ENCODE measurements at places on chromosomes 5 and 9.

- no peak for DNase-seq
These were observed 166.1 kb downstream of the EDIL3 start for GRCh38 chr5:84218546-84218945.

DNA sequence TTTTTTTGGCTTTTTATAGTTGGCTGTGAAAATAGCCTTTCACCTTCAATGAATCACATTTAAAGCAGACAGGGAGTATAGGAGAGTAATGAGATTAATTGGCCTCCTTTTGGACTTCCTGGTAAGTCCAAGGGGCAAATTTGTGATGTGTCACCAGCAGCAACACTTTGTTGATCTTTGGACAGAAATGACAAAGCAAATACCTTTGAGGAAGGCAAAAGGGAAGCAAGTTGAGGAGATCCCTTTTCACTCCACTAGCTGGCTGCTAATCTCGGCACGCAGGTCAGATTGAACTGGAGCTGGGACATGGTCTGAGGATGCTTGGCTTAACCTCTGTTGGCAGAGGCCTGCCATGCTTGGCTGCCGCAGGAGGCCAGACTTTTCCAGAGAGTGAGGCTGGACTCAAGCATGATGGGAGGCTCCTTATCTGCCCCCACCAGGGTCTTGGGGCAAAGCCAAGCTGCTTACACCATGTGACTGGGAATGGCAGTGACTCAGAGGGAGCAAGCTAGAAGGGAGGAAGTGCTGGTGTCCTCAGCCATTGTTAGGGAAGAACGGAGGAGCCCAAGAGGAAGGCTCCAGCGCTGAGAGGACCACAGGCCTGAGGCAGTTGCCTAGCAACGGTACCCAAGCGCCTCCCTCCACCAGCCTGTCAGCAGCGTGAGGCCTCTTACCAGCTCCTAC is 174.5 kb upstream of the MAP1B start:
- peak; percentile 75 for DNase-seq

DNA sequence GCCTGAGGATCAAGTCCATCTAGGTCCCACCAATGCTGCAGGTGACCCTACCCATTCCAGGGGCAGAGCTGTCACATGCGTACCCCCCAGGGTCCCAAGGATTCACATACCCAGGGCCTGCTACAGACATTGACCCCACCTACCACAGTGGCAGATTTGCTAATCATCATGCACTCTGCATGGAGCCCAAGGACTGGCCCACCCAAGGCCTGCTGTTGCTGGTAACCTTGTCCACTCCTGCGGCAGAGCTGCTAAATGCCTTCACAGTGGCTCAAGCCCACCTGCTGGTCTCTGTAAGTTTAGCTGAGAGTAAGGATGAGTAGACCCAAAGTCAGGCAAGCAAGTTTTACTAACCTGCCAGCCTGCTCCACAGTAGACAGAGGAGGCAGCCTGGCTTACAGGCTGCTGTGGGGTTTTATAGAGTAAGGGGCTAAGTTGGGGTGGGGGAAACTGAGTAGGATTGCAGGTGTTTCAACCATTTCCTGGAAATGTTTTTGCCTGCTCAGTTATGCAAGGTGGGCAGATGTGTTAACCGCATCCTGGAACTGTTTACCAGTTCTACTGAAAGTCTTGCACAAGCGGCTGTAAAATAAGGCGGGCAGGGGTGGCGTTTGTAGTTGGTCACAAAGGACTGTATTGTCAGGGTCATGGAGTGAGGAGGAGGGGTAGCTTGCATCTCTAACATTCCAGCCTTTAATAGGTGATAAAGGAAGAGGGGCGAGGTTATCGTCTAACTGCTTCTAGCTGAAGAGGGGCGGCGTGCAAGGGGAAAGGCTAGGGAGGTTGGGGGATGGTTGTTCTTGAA is 2163.5 kb upstream of the WWC1 start:
- DNase-seq = no peak

DNA sequence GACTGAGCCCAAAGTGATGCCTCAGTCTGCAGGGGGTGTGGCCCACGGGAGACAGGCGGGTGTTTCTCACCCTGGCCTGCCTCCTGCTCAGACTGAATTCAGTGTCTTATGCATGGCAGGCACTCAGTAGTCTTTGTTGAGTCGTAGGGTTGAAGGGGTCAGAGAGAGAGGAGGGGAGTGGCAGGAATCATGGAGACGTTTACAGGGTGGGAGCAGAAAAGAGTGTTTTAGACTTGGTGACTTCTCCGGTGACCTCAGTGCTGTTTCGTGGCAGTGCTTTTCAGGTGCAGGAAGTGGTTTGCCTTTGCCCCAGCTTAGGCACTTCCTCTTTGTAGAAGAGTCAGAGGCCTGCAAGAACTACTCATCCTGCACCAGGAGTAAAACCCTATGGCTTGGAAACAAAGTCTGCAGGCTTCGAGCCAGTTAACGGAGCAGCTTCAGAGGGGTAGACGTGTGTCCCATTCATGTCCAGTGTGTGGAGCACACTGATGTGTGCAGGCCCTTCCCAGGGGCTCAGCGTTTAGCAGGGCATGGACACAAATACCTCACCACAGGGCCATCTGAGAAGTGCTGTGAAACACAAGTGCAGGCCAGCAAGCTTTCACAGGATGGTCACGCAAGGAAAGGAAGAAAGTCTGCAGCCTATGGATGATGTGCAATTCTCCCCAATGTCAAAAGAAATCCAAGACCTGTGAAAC is 24.5 kb upstream of the SEMA4D start:
- no peak for DNase-seq

DNA sequence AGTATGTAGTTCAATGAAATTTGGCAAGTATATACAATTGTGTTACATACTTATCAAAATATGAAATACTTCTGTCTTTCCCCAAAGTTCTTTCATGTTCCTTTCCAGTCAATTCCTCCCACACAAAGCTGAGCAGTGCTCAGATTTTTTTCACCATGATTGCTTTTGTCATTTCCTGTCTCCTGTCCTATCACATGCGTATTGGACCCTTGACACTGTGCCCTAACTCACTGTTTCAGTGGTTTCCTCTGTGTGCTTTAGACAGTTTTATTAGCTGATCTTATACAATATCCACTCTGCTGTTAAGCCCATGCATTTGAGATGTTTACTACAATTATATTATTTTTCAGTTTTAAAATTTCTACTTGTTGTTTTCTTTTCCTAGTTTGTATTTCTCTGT is 463.6 kb upstream of the MEF2C start:
- DNase-seq = no peak

GRCh38 chr5:59328709-59329296 is 564.7 kb downstream of the PDE4D start:
- DNase-seq = peak; percentile 30

GRCh38 chr5:147956842-147957223 is 50.5 kb upstream of the C5orf46 start:
- DNase-seq = no peak

DNA sequence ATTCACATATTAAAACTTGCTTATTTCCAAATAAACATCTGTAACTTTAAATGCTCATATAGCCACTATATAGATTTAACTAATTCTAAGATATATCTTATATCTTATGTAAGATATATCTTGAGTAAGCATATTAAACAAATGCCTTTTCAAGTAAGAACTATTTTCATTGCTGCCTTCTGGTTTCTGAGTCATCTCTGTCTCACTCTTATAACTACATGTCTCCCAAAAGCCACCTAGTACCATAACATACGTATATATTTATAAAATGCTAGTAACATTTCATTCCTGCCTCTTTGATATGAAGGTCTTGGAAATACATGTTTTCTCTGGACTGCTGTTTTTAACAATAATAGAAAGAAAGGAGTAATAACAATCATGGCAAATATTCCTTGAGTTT is 429.5 kb downstream of the DTWD2 start:
- no peak for DNase-seq

GRCh38 chr5:16936989-16937438 is 926 bp upstream of the MYO10 start:
- peak; percentile 17 for DNase-seq

Data from GM23338 (cell line).